ENCODE measurements at places on chromosomes 4 and X.

- no peak for DNase-seq
Observed at GRCh38 chrX:68304602-68305001, 128.7 kb downstream of the OPHN1 start.

GRCh38 chr4:48483006-48483776 lies at the start of gene SLC10A4:
TSS of gene SLC10A4 (plus strand) at chr4:48483343. CDS start at chr4:48483562, 219 bp downstream.
- no peak for DNase-seq

DNA sequence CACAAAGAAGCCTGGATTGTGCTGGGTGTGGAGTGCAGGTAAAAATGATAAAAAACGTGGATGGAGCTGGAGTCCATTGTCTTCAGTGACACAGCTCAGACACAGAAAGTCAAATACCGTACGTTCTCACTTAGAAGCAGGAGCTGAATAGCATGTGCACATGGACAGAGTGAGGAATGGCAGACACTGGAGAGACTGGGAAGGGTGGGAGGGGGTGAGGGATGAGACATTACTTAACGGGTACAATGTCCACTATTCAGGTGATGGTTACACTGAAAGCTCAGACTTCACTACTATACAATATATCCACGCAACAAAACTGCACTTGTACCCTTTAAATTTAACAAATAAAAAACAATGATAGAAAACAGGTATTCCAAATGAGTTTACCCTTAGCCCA lies 18.1 kb upstream of the IRAK1 start:
- no peak for DNase-seq

DNA sequence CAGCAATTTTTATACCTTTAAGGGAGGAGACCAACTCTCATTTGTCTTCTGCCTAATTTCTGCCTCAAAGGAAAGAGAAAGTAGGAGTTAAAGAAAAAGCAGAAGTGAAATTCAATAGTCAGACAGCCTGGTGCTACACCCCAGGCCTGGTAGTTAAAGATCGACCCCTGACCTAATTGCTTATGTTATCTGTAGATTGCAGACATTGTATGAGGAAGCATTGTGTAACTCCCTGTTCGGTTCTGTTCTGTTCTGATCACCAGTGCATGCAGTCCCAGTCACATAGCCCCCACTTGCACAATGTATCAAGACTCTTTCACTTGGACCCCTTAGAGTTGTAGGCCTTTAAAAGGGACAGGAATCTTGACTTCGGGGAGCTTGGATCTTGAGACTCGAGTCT lies 335.9 kb upstream of the AR start:
- no peak for DNase-seq

GRCh38 chr4:110654254-110654635 lies 31.4 kb upstream of the PITX2 start:
- DNase-seq: no peak

GRCh38 chrX:19960913-19961312 lies 29.9 kb downstream of the BCLAF3 start:
- no peak for DNase-seq

DNA sequence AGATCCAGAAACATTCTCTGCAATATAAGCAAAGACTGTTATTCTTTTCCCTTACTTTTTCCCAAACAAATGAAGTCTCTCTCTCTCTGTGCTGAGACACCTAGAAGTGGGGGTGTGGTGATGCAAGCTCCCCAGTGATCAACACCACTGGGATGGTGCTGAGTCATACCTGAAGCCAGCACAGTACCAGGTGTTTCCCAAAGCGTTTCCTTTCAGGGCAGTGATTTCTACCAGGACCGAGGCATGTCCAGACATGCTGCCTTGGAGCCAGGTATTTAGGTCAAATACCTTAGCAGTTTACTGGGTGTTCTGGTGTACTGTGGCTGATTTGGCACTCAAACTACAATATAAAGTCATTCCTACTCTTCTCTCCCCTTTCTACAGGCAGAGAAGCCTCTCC lies 726.5 kb downstream of the FAM133A start:
- DNase-seq: no peak

- DNase-seq: no peak
Observed at GRCh38 chr4:26322346-26322745, 1.5 kb downstream of the RBPJ start.

- peak; percentile 17 for DNase-seq
Observed at GRCh38 chrX:68647156-68647957, at the start of gene STARD8. TSS of gene STARD8 (plus strand) at chrX:68647666. CDS start at chrX:68647883, 217 bp downstream.

DNA sequence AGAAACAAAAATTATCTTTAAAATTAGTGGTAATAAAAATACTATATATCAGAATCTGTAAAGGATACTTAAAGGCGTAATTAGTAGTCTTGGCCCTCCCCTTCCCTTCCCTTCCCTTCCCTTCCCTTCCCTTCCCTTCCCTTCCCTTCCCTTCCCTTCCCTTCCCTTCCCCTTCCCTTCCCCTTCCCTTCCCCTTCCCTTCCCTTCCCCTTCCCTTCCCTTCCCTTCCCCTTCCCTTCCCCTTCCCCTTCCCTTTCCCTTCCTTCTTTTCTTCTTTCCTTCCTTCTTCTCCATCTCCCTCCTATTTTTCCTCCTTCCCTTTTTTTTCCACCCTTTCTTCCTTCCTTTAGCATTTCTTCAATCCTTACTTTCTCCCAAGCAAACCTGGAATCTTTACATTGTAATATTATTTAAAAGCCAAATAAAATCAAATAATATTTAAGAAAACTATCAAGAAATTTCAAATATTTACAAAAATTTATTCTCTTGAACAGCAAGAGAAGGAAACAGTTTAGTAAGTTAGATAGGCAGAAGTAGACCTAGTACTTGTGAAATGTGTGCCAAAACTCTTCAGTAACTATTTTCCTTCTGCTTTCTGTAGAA lies 379.8 kb upstream of the ATOH1 start:
- no peak for DNase-seq

GRCh38 chrX:138229718-138230117 lies 481.8 kb downstream of the FGF13 start:
- DNase-seq: no peak

GRCh38 chrX:107726816-107727534 lies 48.6 kb downstream of the TSC22D3 start:
- DNase-seq: no peak

GRCh38 chr4:88002786-88003185 lies 4.6 kb upstream of the PKD2 start:
- DNase-seq: no peak

- no peak for DNase-seq
Observed at GRCh38 chr4:141467225-141467624, 169.2 kb upstream of the IL15 start.

GRCh38 chrX:46673620-46674359 lies 85.1 kb downstream of the SLC9A7 start:
- no peak for DNase-seq

DNA sequence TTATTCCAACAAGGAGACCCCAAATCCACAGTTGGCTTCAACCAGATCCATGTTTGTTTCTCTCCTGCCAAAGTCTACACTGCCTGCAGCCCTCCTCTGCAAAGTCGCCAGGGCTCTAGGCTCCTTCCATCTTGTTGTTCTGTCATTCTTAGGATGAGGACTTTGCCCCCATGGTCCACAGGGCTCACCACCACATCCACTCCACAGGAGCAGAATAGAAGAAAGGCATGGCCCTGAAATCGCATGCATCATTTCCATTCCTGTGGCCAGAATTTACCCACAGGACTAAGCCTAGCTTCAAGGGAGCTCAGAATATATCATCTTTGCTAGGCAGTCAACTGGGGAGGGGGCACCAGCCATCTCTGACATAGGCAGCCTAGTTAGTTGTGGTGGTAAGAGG lies 254.7 kb downstream of the FBXW7 start:
- no peak for DNase-seq

- no peak for DNase-seq
Observed at GRCh38 chr4:143405075-143405730, 68.5 kb downstream of the GAB1 start.

GRCh38 chr4:111945014-111945413 lies 200.2 kb upstream of the FAM241A start:
- no peak for DNase-seq

DNA sequence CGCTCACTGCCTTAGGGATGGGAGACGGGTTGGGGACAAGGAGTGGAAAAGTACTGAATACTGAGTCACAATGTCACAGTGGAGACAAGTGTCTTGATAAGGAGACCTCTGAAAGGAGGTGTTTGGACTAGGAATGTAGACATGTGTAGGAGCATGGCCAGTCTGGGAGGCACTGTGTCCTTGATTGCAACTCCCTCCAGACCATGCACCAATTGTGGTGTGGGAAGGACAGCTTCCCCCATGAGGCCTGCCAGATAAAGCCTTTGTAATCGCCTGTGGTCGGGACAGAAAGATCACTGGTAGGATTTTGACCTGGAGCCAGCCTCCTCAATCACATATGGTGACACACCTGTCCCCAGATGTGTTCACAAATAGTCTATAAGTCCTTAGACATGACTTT lies 64.1 kb downstream of the USP38 start:
- DNase-seq: no peak

- DNase-seq: no peak
Observed at GRCh38 chr4:84895283-84895682, 71.2 kb downstream of the WDFY3 start.

GRCh38 chr4:167105857-167106256 lies 128.4 kb downstream of the SPOCK3 start:
- no peak for DNase-seq

DNA sequence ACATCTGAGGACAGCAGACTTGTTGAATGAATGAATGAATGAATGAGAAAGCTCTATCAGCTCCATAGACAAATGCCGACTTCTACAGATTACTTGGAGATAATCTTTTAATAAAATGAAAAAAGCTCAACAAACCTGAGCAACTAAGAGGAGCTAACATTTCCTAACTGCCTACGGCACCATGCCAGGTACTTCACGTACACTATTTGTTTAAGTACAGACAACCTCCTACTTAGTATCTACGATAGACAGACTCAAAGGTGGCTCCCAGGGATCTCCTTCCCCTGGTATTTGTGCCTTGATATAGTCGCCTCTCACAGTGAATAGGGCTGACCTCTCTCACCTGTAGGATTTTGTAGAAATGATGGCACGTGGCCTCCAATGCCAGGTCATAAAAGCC lies 412.2 kb upstream of the FAT1 start:
- no peak for DNase-seq

DNA sequence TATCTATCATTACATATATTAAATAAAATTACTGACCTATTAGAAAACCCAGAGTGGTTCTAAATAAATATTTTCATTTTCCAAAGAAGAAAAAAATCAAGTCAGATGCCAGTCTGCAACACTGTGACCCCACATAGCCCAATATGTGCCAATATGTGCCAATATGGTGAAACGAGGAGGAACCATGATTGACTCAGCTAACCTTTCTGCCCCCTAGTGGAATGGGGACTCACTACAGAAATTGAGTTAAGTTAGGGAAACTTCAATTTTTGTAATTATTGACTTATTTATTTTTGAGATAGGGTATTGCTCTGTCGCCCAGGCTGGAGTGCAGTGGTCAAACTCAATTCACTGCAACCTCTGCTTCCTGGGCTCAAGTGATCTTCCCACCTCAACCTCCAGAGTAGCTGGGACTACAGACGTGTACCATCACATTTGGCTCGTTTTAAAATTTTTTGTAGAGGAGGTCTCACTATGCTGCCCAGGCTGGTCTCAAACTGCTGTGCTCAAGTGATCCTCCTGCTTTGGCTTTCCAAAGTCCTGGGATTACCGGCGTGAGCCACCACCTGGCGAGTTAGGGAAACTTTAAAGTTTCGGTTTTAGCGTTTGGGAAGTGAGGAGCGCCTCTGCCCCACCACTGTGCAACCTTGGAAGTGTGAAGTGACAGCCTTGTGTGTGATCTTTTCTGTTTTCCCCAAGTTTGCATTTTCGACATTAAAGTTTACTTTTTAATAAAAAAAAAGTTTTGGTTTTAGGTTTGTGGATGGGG lies 116.8 kb upstream of the SHISA3 start:
- DNase-seq: peak; percentile 23

GRCh38 chrX:16528620-16529019 lies 121.3 kb upstream of the S100G start:
- DNase-seq: no peak

GRCh38 chr4:40630335-40631021 lies 814 bp upstream of the RBM47 start:
- DNase-seq: peak; percentile 61
